ENCODE measurements at places on chromosomes 6 and 20.

DNA sequence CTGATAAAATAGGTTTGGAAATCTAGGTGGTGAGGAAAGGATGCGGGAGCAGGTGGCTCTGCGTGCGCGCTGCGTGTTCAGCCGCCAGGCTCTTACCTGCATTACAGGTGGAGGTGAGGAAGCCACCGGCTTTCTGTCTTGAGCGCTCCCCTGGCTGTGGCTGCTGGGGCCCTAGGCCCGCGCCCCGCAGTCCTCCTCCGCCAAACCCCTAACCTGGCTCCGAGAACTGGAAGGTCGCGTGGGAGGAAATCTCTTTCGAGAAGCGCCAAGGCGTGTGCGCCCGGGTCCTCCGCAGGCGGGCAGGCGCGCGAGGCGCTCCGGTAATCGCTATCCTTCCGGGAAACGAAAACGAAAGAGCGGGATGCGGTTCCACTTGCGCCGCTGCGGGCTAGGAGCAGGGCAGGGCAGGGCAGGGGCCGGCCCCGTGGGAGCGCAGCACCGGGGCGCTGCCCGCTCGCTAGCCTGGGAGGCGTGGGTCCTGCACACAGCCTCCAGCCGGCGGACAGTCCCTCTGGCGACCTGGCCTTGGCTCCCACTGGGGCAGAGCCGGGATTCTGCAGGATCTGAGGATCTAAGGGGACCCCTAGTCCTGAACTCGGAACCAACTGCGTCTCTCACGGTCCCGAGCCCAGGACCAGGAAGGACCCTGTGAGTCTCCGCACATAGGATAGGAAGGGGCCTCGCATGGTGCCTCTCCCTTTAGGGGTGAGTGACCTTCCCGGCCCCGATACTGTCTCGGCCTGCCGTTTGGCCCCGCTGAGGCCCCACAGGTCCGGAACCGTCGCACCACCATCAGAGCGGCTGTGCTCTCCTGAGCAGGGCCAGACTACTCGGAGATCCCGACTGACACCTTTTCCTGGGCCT is at the start of gene ETV7:
ETV7 (minus strand) TSS at position 230 of the 864 bp plus-strand sequence; CDS start at position 102, 128 bp downstream.
- DNase-seq, result no peak

DNA sequence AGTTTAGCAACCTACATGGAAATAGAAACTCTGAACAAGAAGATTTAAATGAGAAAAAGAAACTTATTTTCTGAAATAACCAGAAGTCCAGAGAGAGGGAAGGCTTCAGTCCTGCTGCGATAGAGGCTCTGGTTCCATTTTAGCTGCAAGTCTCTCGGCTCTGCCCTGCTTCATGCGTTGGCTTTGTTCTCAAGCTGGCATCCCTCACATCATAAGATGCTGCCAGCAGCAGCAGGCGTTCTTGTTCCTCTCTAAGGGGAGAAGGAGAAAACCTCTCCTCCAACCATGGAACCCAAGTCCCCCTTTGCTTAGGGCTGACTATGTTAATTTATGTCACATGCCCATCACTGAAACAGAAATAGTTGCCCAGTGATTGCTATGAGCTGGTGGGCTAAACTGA is 46.4 kb upstream of the PMEPA1 start:
- no peak for DNase-seq

GRCh38 chr6:68126089-68126749 is 508.9 kb upstream of the ADGRB3 start:
- DNase-seq, result no peak

DNA sequence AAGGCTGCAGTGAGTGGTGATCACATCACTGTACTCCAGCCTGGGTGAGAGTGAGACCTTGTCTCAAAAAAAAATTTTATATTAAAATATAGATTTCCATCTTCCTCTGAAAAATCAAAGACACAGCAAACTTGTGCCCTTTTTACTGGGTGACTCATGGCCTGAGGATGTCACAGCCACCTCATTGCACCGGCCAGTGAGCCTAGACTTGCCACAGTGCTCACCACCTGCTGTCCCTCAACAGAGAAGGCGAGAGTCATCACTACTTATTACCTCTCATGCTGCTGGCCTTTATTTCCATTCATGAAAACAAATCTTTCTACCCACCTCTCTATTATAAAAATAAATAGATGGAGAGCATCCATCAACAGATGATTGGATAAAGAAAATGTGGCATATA is 295.8 kb downstream of the PREX1 start:
- DNase-seq, result no peak

DNA sequence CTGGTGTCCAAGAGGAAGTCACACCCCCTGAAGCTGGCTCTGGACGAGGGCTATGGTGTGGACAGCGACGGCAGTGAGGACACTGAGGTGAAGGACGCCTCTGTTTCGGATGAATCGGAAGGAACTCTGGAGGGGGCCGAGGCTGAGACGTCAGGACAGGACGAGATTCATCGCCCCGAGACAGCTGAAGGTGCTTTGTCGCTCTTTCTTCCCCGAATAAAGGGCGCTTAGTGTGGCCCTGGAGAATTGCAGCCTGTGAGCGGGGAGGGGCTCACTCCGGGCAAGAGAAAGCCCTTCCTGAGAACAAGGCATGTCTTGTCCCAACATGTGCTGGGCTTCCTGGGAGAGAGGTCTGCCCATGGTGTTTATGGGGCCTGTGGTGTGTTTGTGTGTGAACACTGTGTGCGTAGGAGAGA is 41.4 kb downstream of the MYT1 start:
- no peak for DNase-seq

- peak; percentile 53 for DNase-seq
Measured at GRCh38 chr6:21587961-21588480, 5.5 kb upstream of the SOX4 start.

DNA sequence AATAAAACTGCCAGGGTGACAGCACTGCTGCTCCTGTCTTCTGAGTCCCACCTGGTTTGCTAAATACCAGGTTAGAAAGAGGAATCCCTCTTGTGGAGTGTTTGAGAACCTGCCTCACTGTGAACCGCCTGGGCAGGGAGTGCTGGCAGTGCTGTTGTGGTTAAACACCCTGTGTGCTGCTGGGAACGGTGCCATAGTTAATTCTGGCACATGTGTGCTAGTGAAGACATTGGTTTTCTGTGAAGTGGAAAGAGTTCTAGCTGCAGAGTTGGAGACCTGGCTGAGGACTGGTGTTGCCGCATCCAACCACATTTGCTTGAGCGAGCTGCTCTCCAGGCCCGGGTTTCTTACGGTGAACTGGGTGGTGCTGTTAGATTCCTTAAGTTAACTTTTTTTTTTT is 72.7 kb downstream of the IGF2R start:
- peak; percentile 77 for DNase-seq

DNA sequence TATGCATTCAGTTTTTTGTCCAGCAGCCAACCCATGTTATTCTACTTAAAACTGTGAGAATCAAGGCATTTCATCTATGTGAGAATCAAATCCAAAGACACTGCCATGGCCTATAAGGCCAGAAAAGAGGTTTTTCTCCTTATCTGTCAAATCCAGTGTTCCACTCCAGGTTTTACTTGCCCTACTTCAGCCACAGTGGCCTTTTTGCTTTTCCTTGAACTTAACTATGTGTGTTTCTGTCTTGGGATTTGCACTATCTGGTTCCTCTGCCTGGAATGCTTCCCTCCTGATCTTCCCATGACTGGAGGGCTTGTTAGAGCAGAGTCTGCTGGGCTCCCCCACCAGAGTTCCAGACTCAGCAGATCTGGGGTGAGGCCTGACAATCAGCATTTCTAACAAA is 113.1 kb upstream of the DOK5 start:
- no peak for DNase-seq

- no peak for DNase-seq
Measured at GRCh38 chr6:36402481-36402880, 15.0 kb upstream of the ETV7 start.

DNA sequence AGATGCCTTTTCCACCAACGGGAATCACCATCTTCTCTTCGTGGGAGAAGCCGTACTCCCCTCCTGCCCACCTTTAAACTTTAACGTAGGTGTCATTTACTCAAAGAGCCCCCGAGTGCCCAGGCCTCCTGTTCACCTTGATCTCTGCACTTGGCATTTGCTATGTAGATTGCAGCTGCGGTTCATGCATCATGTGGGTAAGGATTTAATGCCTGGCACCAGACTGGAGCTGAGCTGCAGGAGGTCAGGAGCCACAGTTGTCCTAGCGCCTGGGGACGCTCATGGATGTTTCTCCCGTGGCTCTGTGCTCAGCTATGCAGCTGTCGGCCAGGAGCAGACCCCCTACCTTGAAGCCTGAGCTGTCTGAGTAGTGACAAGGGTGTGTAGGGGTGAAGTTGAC is 133.7 kb downstream of the CDH4 start:
- DNase-seq, result no peak

GRCh38 chr20:46416421-46416820 is 10.0 kb upstream of the ELMO2 start:
- no peak for DNase-seq

- DNase-seq, result peak; percentile 84
Measured at GRCh38 chr6:15754035-15754705, 91.3 kb upstream of the DTNBP1 start.

DNA sequence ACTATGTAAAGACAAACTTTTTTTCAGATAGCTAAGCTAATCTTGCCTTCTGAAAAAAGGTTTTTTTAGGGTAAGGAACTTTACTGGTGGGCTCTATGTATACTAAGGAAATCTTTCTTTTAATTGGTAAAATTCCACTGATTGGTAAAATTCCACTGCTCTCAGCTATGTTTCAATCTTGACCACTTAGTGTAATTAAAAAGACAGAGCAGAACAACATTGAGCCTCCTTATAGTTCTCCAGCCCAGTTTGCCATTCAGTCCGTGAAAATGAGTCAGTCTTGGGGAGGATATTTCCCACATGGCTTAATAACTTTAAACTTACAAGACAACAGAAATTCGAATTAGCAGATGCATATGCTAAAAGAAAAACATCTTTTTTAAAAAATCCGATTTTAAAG is 92.7 kb downstream of the EYA4 start:
- DNase-seq, result no peak

DNA sequence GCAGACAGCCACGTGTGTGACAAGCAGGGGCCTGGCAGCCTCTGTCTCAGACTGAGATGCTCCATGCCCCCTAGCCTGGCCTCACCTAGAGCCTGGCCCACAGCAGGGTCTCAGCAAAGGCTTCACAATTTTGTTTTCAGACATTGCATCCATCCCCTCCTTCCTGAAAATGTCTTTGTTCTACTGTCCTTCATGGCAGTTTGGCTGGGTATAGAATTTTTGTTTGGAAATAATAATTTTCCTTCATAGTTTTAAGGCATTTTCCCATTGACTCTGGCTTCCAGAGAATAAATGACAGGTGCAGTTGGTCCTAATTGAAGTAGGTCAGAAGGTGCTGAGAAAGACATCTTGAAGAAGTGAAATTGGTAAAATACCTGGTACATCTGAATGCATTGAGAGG is 216.2 kb downstream of the EYA2 start:
- no peak for DNase-seq

GRCh38 chr20:36859282-36859555 is 16.7 kb upstream of the TLDC2 start:
- DNase-seq, result no peak

- DNase-seq, result no peak
Measured at GRCh38 chr6:51342393-51342792, 523.7 kb downstream of the TFAP2B start.

GRCh38 chr20:5181492-5181891 is 54.7 kb downstream of the CDS2 start:
- DNase-seq, result no peak

DNA sequence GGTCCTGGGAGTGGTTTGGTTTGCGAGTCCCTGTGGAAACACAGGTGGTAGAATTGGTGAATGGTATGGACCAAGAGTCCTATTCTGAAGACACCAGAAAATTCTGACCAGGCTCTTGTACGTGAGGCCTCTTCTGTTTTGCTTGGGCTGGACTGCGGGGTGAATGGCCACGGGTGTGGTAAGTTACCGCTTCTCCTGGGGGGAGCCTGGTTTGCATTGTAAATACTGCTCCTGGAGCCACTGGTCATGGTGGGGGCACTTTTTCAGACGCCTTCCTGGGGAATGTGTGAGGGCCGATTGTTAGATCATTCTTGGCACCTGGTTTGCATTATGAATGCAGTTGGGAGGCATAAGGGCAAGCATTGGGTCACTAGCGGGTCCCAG is 25.4 kb upstream of the EPB41L1 start:
- no peak for DNase-seq

DNA sequence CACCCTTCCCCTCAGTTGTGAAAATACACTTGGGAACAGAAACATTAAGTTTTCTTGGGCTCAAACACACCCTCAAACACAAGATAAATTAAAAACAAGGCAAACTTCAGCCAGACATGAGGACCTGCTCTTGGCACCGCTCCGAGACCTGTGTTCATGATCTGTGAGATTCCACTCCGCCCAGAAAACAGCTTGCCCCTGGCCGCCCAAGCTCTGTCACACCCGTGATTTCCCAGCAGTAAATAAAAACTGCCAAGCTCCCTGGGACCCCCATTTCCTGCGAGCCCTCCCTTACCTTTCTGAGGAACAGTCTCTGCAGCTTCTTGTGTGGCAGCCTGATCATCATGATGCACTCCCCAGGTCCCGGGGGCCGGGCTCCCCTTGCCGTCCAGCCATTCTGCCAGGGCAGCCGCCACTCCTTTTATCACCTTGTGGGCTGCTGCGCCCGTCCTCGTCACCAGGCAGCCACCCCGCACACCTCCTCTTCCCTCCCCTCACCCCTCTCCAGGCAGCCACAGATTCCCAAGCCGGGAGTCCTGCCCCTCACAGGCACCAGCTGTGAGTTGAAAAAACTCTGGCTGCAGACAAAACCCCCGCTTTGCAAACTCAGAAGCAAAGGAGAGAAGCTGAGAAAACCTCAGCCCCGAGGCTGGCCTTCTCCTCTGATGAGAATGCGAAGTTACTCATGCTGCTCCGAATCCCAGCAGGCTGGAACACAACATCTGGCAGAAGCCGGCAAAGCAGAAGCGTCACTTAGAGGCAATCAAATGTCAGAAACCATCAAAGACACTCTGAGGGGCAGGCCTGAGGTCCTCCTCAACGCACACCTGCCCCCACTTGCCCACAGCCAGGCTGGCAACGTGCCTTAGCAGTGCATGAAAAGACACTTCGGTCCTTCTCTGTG is 130.4 kb upstream of the RPS6KA2 start:
- DNase-seq, result peak; percentile 42

DNA sequence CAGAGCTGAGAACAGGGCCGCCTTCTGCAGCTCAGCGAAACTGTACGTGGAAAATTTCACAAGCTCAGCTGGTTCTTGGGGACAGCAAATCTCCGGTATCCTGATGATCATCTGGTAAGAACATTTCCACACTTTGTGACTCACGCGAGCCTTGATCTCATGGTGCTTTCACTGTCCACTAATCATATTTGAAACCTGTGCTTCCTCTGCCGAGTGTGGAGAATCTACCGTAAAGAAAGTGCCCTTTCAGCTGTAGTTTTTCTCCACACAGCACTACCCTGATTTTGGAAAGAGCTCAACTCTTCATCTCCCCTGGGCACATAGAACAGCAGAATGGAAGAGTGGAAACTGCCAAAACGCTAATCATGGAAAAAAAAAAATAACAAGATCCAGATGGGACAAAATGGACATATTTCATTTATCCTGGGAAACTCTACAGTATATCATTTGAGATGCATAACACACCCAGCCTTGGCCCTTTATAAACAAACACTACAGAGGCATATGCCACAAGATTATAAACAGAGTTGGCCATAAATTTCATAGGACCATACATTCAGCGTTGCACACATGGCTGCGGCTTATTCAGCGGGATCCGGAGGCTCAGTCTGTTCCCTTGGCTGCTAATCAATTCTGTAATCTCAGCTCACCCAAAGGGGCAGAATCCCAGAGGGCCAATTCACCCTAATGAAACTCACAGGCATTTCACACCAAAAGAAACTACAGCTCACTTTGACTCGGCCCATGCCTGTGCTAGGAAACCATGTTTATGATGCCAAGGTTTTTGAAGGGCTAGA is 434.5 kb downstream of the HDGFL1 start:
- DNase-seq, result peak; percentile 88

GRCh38 chr6:40733290-40733689 is 146.1 kb upstream of the LRFN2 start:
- peak; percentile 47 for DNase-seq

Measured in fibroblast of skin of abdomen (primary cell).